Activated T-cell treated with anti-CD3 and anti-CD28 coated beads for 24 hours (primary cell): ENCODE measurements at places on chromosomes 12 and 14.

DNA sequence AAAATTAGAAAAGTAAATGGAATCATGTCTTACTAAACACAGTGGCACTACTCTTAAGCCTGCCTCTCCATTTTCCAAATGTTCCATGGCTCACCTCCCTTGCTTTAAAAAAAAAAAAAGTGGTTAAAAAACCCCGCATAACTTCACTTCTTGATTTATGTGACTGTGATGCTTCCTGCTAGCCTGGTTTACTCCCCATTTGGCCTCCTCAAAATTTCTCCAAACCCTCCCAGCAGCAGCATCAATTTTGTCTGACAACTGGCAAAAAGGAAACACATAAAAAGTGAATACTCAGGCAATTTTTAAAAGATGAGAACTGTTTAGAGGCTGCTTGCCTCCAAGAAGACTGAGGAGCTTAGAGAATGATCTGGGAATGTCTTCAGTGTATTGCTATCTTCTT is 17.8 kb upstream of the EGLN3 start:
- no peak for DNase-seq

- DNase-seq, result no peak
These were observed 84.7 kb downstream of the SLC41A2 start for GRCh38 chr12:104873374-104873773.

DNA sequence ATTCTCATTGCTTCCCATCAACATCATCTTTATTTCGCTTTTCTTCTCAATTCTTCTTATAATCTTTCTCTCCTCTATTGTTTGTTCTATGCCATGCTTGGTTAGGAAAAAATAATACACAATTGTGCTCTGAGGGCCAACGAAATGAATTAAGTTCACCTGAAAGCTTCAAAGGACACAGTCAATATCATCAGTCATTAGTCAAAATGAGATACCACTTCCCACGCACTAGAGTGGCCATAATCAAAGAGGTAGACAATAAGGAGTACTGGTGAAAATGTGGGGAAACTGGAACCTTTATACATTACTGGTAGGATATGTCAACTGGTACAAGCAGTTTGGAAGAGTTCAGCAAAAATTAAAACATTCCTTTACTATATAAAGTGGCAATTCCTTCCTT is 91.5 kb downstream of the TMTC1 start:
- no peak for DNase-seq

GRCh38 chr14:89881839-89882238 is 72.7 kb downstream of the EFCAB11 start:
- DNase-seq, result no peak

DNA sequence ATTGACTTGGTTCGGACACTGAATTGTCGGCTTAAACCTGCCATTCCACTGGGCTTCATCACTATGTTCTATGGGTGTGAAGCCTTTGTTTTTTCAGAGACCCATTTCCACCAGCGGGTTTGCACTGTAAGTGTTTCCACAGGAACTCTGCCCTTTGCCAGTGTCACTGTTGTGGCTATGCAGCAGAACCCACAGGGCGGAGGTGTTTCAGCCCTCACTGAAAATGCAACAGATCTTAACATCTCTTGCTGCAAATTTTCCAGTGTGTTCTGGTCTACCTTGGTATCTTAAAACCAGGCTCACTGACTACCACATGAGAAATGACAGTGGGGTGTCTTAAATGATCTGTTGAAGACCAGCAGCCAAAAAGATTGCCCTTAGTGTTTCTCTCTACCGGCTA is 21.1 kb downstream of the PRKCH start:
- DNase-seq, result peak; percentile 79

DNA sequence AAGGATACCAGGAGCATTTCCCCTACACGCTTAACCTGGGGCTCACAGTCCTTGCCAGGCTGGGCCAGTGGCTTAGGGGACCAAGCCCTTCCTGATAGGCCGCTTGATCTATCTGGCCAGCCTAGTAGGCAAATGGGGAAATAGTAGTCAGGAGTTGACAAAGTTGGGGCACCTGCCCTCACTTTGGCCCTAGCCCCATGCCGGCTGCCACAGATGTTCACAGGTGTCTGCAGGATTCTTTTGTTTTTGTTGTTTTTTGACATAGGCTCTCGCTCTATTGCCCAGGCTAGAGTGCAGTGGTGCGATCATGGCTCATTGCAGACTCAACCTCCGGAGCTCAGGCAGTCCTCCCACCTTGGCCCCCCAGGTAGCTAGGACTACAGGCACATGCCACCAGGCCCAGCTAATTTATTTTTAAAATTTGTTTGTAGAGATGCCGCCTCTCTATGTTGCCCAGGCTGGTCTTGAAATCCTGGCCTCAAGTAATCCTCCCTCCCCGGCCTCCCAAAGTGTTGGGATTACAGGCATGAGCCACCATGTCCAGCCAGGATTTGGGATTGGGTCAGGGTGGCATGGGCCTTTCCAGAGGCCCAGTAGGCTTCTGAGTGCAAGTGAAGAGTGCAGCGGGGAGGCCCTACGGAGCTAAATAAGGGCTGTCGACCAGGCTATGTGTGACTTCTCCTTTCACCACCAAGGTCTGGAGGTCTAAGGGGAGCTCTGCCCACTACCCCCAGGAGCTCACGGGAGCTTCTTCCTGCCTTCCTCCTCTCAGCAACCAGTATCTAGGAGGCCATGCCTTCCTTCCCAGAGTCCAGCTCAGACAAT is 15.5 kb upstream of the HDAC7 start:
- no peak for DNase-seq

DNA sequence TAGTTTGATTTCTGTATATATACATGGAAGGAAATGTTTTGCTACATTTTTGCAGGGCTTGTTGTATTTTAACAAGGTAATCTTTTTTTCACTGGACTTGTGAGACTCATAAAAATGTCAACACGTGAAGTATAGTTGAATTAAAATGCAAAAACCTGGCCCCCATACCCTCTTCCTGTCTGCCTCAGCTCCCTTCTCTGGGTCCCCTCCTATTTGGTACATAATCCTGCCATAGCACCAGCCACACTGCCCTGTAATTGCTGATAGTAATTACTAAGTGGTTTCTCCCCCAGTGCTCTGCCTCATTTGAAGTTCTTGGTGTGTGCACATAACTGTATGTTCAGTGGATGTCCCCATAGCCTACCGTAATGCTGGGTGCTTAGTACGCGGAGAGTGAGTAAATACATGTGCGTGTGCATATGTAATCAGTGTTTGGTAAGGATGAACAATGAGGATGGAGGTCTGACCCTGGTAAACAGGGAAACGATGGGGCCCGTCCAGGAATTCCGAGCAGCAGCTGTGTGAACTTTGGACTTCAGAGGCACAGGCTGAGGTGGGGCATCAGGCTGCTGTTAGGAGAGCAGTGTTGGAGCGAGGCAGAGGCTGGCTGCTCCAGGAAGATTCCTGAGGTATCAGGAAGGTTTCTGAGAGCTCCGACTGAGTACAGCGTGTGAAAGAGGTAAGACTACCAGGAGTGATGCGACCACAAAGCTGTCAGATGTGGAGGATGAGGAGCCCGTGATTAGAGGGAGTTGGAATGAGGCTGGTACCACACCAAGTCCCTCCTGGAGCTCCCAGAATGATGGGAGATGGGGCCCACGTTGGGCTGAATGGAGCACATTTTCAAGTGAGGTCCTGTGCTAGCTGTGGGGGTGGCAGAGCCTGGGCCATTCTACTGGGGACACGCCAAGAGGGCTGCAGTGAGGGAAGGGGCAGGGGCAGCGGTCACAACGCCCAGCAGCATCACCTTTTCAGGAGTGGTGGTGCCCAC is 106.8 kb downstream of the PELI2 start:
- DNase-seq, result no peak

- no peak for DNase-seq
These were observed 5.0 kb downstream of the CDK17 start for GRCh38 chr12:96395236-96395635.

DNA sequence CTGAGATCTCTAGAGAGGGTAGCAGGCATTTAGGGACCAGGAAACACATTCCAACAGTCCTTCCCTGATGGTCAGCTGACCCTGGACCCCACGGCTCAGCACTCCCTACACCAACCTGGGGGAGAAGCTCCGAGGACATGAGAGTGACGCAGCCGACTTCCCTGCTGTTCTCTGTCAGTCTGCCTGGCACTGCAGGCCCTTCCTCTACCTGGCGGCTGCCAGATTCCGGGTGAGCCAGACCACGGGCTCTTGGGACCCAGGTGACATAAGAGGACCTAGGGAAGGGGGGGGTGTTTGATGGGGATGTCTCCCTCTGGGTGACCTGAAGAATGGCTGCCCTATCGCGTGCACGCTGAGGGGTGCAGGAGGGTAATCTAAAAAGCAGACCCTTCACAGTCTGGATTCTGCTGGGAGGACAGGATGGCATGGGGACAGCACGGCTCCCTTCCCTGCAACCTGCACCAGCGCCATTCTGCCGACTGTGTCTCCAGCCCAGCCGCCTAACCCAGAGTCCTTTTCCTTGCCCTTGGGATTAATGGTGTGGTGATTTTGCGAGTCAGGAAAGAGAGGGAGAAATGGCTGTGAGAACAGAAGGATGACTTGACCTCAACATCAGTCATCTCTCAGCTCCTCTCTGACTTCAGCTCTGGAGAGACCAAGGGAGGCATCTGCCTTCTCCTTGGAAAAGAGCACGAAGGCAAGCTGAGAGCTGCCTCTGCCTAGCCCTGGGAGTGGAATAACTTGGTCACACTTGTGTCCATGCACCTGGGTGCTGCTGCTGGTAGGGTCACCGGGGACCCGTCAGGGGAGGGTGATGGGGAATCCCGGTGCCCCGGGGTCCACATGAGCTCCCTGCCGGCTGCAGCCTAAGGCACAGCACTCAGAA is 158.5 kb downstream of the CALM1 start:
- no peak for DNase-seq

- DNase-seq, result no peak
These were observed 4.3 kb downstream of the MFAP5 start for GRCh38 chr12:8658346-8658745.

DNA sequence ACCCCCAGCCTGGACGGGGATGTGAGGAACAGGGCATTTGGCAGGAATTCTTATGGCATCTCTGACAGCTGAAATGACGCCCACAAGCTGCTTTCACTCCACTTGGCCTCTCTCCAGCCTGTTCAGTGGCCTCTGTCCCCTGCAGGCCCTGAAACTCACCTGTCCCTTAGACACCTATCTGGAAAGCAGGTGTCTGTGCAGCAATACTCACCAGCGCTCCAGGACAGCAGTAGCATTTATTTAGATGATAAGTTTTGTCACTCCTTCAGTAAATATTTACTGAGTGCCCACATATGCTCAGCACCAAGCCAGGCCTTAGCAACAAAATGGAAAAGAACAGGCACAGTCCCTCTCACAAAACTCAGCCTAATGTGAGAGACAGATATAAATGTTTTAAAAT is 311.1 kb upstream of the FKBP4 start:
- DNase-seq, result no peak

- DNase-seq, result no peak
These were observed 146.4 kb downstream of the EMP1 start for GRCh38 chr12:13342971-13343370.

DNA sequence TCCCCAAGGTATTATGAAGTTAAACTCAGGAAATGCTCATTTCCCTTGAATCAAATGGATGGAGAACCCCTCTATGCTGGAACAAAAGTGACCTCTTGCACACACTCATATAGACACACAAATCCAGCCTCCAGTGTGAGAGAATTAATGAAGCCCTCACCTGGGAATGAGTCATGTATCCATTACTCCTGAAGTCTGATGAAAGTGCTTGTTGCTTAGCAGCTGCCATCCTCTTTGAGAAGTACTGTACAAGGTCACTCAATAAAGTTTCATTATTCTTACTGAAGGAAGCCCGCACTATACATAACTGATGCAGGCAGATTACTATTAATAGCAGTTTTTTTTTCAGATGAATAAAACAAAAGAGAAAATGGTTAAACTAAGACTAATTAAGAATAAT is 102.3 kb downstream of the RERG start:
- DNase-seq, result no peak

DNA sequence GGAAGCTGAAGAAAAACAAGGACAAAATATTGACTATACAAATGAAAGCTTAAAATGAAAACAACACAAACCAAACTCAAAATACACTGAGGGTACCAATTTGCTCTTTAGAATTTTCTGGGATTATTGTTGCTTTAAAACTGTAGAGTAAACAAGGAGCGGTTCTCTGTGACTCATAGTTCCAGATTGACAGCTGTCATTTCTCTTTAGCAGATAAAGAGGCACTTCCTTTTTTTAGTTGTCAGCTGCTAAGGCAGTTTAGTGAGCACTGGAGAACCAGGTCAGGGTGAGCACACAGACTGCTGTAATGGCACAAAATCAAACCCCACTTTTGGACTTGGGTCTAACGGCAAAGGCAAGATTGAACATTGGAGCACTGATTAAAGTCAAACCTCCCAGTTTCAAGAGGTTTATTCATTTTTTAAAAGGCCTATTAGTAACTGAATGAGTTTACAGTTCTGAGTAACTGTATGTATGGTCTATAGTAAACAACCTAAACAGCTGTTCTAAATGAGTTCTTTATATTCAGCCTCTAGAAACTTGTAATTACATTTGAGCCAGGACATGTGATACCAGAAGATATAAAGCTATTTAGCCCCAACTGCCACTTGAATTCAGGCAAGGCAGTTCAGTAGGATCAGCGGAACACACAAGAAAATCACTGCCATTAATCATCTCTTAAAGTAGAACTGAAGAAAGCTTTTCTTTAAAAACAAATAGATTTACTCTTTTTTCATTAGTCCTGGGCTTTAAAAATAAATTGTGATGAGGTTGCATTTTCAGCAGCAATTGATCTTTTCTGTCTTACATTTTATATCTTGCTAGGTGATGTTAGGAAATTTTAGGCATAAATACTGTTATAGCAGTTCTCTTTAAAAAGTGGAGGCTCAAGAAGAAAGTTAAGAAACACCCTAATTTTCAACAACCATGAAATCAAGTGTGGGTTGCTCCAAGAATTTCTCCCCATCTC is 71.7 kb upstream of the PRICKLE1 start:
- DNase-seq, result no peak

DNA sequence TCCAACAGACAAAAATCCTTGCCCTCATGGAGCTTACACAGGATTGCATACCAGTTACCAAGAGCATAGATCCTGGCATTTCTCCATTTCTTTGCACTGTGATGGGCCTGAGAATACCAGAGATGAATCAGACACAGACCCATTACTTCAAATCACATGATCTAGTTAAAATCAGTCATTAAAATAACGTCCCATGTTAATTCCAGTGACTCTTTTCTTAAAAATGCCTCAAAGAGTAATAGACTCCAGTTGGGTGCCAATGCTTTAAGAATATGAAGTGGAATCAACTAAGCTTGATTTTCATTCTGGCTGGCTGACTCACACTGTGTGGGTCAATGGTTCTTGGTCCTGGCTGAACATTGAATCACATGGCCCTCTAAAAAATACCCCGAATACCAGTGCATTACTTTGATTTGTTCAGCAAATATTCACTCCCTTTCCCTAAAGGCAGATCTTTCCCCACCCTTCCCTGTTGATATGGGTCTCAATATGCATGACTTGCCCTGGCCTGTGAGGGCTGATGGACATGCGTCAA is 11.0 kb downstream of the ASB2 start:
- no peak for DNase-seq

GRCh38 chr14:103033681-103034096 is 23.7 kb downstream of the CDC42BPB start:
- DNase-seq, result no peak

DNA sequence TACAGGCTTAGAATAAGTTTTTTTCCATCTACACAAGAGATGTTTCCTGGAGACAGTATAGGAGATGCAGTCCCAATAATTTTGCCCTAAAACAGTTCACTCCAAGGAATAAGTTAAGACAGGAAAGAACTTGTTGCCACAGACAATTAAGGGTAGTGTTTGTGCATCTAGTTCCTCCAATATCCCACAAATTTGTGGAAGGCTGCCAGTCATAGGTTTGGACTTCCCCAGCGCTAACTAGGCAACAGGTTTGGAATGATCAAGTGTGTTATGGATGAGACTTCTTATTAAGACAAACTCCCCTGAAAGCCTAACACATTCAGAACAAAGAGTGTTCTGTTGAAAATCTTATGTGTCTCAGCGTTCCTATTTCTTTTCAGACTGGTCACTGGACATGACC is 611.0 kb downstream of the CCER1 start:
- no peak for DNase-seq
